ENCODE measurements at places on chromosomes 11 and 22.
A peak's percentile ranks its signal among the peaks of the same experiment; 100 is the strongest.

DNA sequence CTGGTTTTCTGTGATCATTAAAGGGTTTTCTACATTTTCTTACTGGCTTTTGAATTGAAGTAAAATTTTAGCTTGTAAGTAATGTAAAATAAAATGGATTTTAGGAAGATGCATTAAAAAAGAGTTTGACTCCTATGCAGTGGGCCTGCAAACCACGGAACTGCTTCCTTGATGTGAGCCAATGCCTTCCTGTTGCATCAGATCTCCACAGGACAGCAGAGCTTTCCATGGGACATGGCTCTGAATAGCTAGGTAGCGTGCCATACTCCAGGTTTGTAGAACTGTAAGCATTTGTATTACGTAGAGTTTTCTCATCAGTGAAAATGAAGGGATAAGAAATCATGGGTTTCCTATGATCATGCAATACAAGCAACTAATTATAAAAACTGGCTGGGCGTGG lies 133.4 kb downstream of the SWAP70 start:
- no peak for DNase-seq

DNA sequence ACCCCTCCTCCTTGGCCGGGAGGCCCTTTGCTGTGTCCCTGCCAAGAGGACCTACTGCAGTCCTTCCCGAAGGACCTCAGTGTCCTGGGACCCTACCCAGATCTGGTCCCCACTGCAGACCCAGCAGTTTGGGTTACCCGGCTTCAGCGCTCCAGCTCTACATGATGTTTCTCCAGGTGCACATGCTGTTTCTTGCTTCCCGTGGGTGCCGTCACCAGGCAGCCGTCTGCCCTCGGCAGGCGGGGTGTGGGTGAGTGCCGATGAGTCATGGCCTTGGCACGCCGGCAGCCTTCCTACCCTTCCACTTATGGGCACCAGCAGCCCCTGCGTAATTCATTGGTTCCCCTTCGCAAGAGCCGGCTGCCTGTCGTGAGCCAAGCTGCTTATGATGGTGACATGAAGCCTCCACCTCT lies 101.8 kb downstream of the BCR start:
- peak; percentile 95 for DNase-seq

DNA sequence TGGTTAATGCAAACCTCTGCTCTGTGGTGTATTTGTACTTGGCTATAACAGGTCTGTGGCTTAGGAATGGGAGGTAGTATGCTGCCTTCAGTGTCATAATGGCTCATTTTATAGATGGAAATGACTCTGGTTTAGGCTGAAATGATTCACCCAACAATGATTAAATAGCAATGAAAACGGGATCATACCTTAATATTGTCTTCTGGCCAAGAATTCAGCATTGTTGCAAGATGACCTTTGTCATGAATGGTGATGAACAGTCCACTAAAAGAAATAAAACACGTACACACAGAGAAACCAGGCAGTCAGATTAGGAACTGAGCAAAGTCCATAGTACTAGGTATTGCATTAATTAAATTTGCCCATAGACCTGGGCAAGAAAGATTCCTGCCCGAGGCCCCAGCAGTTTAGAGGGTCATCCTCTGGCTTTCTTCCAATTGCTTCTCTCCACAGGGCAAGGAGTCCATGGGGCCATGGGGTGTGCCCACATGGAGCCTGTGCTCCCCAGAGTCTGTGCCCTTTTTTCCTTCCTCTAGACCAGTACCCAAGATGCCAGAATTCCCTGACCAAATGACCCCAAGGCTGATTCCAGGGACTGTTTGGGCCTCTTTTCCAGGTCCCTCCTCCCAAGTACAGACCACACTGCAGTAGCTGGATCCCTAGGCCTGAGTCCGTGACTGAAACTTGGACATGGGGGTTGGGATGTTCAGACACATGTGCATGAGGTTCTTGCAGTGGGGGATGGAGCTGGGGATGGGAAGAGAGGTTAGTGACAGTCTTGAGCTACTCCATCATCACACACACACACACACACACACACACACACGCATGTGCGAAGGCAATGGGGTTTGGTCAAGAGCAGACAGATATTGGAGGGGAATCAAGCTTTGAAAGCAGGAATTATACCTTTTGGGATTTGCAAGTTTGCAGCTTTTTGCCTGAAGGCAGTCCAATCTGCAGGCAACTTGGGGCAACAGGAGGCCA lies 134.2 kb downstream of the CCDC81 start:
- DNase-seq = peak; percentile 81

- DNase-seq = no peak
These were observed 2.8 kb downstream of the ROBO4 start for GRCh38 chr11:124894606-124895430.

- DNase-seq = peak; percentile 41
These were observed 9.0 kb downstream of the SYN3 start for GRCh38 chr22:33049119-33049729.

- peak; percentile 78 for DNase-seq
These were observed 21.6 kb upstream of the PEX26 start for GRCh38 chr22:18056161-18056666.

GRCh38 chr11:64631675-64632074 lies 40.7 kb downstream of the SLC22A12 start:
- DNase-seq = no peak

- no peak for DNase-seq
These were observed 15.8 kb upstream of the OSBPL5 start for GRCh38 chr11:3180869-3181268.

DNA sequence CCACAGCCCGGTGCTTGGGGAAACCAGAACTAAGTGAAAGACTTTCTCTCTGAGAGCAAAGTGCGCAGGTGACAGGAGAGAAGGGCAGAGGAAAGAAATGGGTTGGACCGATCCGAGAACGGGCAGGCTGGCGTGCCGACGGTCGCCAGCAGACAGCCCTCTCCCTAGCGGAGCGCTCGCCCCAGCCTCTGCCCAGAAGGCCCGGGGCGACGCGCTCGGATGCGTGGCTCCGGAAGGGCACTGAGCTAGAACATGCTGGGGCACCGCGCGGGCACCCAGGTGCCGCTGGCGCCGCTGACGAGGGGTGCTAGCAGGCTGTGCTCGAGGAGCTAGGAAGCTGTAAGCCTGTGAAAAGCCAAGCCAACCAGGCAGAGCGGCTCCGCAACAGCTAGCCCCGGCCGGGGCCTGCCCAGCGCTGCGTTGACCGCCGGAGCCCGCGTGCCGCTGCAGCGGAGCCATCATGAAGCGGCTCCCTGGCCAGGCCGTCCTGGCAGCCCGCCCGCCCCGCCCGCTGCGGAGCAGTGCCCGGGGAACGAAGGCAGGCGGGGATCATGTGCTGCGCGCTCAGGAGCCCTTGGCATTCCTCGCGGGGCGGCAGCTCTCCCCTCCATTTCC lies 22.1 kb upstream of the RRAS2 start:
- peak; percentile 68 for DNase-seq

GRCh38 chr11:113632981-113633380 lies 73.1 kb downstream of the TMPRSS5 start:
- no peak for DNase-seq

DNA sequence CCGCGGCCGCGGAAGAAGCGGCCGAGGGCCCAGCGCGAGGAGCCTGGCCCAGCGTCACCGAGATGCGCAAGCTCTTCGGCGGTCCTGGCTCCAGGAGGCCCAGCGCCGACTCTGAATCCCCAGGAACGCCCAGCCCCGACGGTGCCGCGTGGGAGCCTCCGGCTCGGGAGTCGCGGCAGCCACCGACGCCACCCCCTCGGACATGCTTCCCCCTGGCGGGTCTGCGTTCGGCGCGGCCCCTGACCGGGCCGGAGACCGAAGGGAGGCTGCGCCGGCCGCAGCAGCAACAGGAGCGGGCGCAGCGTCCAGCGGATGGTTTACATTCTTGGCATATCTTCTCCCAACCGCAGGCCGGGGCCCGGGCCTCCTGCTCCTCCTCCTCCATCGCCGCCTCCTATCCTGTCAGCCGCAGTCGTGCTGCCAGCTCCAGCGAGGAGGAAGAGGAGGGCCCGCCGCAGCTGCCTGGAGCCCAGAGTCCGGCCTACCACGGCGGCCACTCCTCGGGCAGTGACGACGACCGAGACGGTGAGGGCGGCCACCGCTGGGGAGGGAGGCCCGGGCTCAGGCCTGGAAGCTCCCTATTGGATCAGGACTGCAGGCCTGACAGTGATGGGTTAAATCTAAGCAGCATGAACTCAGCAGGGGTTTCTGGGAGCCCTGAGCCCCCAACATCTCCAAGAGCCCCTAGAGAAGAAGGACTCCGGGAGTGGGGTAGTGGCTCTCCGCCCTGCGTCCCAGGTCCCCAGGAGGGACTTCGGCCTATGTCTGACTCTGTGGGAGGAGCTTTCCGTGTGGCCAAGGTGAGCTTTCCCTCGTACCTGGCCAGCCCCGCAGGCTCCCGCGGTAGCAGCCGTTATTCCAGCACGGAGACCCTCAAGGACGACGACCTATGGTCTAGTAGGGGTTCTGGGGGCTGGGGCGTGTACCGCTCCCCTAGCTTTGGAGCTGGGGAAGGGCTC lies 1.2 kb downstream of the ARHGEF17 start:
- peak; percentile 95 for DNase-seq

DNA sequence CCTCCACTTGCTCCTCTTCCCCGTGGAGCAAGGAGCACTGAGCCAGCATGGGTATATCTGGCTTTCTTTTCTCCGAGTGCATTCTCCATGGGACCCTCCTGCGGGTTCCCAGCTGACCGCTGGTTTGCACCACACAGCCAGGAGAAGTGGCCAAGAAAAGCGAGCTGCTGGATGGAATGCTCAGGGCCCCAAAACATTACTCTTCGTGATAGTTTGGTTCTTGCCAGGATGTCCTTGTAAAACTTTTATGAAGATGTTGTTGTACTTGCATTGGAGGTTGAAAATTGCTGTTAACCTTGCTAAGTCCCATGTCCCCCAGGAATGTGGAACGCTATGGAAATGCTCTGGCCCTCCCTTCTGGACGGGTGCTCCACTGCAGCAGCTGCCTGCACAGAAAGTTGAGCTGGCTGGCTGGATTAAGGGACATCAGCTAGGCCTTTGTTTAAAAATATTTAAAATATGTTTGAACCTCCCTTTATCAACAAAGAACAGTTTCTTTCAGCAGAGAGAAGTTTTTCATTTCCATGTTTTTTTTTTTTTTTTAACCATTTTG lies 68.7 kb downstream of the ZNRF3 start:
- no peak for DNase-seq

DNA sequence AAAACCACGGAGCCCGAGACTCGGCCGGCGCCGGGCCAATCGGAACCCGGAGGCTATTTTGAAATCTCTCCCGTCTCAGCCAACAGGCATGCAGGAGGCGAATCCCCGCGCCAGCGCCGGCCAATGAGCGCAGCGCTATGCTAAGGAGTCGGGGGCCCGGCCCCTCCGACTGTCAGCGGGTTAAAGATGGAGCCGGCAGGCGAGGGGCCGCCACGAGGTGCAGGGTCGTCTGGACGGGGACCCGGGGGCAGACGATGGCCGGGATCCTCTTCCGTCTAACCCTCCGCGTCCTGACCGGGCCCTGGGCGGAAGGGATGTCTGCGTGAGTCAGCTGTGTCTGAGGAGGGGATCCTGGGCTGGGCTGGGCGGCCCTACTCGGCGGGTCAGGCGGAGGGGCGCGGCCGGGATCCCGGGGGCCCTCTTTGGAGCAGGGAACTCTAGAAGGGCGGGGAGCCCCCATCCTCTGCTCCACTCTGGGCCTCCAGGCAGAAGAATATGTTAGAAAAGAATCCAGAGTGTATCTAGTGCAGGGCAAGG lies 10.0 kb downstream of the SDF2L1 start:
- peak; percentile 85 for DNase-seq

- DNase-seq = no peak
These were observed 26.5 kb downstream of the SYT7 start for GRCh38 chr11:61554172-61554988.

DNA sequence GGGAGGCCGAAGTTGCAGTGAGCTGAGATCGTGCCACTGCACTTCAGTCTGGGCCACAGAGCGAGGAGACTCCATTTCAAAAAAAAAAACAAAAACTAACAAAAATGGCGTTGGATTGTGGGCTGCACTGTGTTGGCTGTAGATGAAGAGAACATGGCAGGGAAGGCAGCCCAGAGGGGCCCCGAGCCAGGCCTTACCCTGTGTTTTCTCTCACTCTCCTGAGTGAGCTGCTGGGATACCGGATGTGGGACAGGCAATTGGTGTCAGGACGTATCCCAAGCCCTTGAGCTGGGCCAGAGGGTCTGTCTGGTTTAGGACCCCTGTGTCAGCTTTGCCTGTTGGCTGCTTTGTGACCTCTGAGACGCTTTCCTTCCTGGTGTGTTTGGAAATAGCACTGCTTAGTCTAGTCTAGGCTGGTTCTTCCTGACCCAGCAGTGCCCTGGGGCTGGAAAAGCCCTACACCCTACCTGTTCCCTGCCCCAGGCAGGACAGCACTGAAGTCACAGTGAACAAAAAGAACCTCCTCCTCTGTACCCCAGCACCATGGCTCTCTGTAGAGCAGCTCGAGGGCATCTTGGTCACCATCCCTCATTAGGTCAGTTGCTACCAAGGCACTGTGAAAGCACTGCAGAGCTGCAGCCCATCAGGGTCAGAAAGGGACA lies 17.8 kb downstream of the CHADL start:
- no peak for DNase-seq

GRCh38 chr11:34292111-34292510 lies 65.7 kb downstream of the ABTB2 start:
- no peak for DNase-seq

DNA sequence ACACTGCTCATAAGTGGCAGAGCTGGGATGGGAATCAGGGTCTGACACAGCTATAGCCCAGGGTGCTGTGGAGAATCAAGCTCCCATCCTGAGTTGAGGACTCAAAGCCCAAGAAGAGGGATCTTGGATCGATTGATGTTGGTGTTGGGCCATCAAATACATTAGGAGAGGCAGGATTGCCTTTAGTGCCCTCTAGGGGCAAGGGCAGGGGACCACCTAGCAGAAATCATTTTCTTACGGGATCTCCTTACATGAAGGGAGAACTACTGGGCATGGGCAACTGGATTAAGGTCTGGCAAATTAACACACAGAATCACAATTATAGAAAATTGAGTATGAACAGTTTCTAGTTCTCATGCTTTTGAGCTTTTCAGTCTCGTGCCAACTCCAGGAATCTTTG lies 24.9 kb upstream of the EMSY start:
- no peak for DNase-seq

DNA sequence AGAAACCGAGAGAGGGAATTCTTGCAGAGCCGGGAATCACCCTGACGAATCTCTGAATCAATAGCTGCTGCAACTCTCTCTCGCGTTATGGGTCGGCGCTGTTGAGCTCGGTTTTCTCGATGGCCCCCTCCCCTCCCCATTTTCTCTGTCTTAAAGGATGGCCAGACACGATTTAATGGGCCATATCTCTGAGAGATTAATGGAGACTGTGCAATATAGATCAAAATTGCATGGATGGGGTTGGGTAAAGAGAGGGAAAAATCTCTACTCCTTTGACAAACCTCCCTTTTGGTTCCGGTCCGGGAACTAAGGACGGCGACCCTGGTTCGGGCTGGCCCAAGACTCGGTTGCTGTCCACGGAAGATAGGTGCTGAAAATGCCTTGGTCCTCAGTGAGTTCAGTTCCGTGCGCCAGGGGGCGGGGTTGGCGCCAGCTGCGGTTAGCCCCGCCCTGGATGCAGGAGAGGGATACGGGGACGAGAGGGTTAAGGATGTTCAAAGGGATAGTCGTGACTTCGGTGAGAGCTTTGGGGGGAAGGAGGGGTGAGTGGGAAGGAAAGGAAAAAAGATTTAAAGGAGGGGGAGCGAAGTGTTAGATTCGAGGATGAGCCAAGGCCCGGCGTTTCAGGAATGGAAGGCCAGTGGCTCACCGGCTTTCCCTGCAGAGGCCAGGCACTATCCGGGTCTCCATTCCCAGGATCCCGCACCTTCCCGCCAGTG lies 103.6 kb upstream of the HSD17B12 start:
- no peak for DNase-seq

Measured in mammary epithelial cell (primary cell).